ENCODE measurements at places on chromosomes 5 and 9.

GRCh38 chr5:5781335-5781734, 358.9 kb downstream of the ICE1 start:
- peak; percentile 46 for DNase-seq

DNA sequence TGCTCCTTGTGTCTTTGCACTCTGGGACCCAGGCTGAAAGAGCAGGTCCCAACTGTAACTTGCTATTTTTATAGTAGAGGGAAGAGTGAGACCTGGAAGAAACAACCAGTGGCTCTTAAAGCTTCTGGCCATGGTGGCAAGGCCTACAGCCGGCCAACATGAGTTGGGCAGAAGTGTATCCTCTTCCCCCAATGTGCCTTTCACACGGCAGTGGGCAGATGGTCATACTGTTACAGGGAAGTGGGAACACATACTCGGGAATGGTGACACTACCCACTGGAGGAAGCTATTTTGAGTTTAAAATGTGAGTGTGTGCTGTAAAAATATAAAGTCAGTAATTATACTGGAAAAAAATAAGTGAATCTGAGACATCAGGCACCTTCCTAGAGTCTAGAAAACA, 116.0 kb downstream of the MVB12B start:
- DNase-seq, result no peak

GRCh38 chr9:78769690-78770089, 472.8 kb downstream of the PSAT1 start:
- no peak for DNase-seq

DNA sequence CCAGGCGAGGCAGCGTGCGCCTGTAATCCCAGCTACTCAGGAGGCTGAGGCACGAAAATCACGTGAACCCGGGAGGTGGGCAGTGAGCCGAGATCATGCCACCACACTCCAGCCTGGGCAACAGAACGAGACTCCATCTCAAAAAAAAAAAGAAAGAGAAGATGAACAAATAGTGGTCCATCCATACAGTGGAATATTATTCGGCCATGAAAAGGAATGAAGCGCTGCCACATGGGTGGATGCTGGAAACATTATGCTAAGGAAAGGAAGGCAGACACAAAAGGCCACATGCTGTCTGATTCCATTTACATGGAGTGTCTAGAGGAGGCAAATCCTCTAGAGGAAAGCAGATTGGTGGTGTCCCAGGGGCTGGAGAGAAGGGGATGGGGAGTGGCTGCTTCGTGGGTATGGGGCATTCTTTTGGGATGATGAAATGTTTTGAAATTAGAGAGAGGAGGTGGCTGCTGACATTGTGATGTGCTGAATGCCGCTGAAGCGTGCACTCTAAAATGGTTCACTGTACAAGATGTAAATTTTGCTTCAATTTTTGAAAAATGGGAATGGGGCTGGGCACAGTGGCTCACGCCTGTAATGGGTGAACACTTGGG, 17.0 kb downstream of the PLPP7 start:
- DNase-seq, result no peak

DNA sequence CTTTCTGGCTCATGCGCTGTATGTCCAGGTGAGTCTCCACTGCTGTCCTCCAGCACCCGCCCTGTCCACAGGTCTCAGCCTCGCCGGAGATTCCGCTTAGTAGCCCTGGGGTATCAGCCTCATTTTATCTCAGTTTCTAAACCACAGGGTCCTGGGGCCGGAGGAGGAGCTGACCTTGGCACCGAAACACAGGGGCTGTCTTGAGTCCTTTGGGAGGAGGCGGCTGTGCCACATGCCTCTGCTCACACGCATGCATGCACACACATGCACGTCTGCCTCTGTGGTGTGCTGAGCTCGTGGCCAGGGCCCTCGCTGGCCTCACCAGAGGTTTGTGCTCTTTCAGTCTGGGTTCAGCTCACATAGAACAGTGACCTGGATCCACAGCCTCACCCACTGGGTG, 23.3 kb downstream of the TRIP13 start:
- no peak for DNase-seq

DNA sequence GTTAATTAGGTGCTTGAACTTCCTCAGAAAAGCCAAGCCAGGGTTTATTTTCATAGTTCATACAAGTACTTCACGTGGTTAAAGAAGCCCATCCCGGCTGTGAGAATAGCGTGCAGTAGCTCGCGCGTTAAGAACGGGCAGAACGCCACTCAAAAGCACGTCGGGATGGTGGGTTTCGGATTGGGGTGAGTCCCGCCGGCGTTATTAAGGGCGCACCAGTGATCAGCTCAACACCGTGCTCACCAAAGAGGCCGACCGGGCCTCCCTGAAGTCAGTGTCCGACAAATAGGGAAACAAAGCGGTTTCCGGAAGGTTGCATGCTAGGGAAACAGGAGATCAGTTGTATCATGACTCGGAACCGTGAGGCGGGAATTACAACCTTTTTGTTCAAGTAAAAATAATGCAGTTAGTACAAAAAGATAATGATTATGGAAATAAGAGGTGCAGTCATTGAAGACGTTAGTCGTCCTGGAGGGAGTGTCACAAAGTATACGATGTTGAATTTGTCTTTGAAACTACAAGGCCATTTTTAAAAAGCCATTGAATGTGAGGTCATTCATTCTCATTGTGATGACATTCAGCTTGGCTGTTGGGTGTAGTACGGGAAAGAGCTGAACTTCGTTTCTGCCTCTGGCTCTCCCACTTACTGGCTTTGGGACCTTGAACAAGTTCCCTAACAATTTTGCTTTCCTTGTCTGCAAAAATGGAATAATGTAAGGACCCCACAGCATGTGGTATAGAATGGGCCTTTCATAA, 992 bp downstream of the SETD9 start:
- DNase-seq, result peak; percentile 39

- peak; percentile 7 for DNase-seq
These were observed 20.1 kb downstream of the NKD2 start for GRCh38 chr5:1028481-1029281.

GRCh38 chr5:99248066-99248465, 319.3 kb upstream of the CHD1 start:
- DNase-seq, result no peak

GRCh38 chr5:139407517-139407916, 3.6 kb upstream of the SPATA24 start:
- no peak for DNase-seq

DNA sequence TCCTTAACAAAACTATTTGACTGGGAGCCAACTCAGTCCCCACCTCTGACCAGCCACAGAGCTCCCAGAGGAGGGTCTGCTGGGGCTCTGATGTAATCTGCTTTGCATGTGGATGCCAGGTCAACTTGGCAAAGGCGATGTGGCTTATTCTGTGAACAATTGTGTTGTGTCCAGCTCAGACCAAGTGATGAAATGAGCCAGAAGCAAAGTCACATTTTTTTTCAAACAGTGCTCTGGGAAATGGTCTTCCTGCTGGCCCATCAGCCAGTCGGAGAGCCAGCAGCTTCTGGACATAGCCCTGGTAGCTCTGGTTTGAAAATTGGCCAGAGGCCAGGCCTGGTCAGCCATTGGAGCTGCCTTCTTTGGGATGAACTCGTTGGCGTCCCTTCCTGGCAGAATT, 86.5 kb downstream of the ANGPTL2 start:
- peak; percentile 42 for DNase-seq

DNA sequence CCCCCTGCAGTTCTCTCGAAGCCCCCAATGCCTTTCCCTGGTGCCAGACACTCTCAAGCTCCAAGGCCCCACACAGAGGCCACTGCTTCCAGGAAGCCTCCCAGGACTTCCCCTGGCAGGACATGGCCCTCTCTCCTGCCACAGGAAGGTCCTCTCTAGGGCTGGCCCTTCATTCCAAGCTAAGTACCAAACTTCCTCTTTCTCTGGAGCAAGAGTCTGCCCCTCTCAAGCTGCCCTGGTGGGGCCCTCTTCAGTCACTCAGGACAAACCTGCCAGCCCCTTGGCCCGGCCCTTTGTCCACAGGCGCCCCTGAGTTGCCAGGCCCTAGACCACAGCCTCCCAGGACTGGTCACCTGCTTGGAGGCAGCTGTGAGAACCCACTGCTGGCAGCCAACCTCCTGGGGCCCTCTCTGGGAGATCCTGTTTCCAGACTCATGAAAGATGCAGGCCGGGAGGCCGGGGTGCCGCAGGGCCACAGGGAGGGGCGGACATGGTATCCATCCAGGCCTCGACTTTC, 6.6 kb downstream of the NINJ1 start:
- no peak for DNase-seq

- DNase-seq, result no peak
These were observed 296.5 kb upstream of the DMAC1 start for GRCh38 chr9:8096091-8096490.

- DNase-seq, result no peak
These were observed 115.2 kb upstream of the IFNE start for GRCh38 chr9:21597284-21597683.

GRCh38 chr5:1913578-1913977, 30.9 kb upstream of the IRX4 start:
- no peak for DNase-seq

DNA sequence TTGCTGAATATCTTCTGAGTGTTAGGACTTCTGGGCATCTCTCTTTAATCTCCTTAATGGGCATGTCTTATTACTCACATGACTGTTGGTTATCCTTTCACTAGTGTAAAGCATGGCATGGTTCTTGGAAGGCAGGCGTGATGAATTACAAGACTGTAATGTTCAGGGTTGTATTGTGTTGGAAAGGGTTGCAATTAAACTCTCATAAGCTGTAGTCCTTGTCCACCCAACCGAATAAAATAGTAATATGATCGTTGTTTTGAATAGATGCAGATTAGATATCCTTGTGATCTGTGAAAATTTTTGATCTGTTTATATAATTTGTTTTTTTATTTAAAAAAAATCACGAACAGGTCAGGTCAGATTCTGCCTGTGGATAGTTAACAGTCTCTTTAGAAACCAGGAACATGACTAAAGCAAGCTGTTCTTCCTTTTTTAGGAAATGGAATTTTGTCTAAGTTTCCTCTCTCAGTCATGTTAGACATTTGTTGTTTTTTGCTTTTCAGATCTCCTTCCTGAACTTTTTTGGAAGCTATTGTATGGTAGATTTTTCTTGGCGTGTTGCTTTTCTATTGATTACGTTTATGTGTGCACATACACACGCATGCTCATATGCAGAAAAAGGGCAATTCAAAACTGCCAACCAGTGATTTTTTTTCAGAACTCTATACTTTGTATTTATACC, 121.8 kb downstream of the ARHGEF28 start:
- DNase-seq, result no peak

- DNase-seq, result peak; percentile 15
These were observed 809 bp downstream of the SLC44A1 start for GRCh38 chr9:105245029-105245890.

DNA sequence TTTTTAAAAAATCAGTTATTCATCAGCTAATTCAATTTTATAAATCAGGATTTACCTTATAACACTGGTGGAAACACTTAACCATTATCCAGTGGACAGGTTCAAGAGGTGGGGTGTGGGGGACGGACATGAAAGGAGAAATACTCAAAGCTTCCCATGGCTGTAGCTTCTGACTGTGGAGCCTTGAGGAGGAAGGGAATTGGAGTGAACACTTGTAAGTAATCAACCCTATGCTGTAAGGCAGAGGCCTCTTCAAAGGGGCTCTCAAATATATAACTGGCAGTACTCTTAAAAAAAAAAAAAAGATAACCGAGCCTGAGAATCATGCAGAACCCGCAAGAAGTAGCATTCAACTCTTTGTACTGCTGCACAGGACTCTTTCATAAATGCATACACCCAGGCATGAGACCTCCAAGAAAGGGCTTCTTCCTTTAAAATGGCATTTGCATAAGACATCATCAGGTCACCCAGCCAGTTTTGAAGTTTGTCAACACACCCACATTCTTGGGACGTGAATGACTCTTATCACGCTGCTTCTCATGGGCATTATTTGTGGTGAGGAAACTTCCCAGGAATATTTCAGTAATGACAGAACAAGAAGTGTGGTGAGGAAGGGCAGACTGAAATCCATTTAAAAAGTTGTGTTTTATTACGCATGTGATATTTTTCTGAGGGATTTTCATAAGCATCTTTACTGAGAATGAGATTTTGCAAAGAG, 8.1 kb downstream of the OSMR start:
- no peak for DNase-seq

DNA sequence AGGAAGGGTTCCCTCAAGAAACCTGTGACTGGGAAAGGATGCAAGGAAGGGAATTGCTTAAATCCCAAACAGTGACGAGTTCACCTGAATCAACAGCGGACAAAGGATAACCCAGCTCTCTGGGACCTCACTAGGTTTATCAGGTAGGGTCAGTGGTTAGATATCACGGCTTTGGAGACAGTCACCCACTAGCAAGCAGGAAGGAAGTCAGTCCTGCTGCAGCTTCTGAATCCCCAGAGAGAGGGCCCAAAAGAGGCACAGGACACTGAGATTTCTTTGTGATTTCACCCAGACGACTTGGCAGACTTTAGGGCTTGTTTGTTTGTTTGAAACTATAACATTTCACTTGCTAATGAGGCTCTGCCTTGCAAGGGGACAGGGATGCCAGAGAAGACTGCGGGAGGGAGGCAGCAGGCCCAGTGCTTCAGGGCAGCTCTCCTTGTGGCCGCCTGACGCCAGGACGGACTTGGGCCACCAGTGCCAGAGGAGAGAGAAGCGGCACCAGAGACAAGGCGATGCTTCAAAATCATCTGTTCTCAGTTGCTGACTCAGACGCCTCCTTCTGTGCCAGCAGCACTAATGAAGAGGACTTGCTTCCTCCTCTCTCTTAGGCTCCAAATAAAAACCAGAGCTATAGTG, 275.6 kb upstream of the SLC30A5 start:
- DNase-seq, result peak; percentile 37

- DNase-seq, result no peak
These were observed 188.5 kb downstream of the PAPPA start for GRCh38 chr9:116342061-116342460.

DNA sequence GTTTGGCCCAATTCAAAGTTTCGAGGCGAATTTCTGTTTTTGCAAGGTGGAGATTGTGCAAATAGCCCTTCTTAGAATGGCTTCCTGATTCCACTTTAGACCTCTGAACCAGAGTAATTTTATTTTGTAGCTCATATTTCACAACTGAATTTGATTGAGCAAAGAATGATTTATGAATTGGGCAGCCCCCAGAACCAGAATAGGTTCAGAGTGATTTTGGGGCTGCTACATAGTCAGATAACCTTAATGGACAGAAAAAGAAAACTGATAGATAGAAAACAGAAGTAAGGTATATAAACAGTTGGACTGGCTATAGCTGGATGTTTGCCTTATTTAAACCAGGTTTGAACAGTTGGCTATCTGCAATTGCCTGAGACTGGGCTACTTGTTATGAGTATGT, 156.6 kb downstream of the YIPF5 start:
- no peak for DNase-seq

Measured in BE2C (cell line).